Astrocyte of the hippocampus (primary cell): ENCODE measurements at places on chromosomes 16 and 17.

DNA sequence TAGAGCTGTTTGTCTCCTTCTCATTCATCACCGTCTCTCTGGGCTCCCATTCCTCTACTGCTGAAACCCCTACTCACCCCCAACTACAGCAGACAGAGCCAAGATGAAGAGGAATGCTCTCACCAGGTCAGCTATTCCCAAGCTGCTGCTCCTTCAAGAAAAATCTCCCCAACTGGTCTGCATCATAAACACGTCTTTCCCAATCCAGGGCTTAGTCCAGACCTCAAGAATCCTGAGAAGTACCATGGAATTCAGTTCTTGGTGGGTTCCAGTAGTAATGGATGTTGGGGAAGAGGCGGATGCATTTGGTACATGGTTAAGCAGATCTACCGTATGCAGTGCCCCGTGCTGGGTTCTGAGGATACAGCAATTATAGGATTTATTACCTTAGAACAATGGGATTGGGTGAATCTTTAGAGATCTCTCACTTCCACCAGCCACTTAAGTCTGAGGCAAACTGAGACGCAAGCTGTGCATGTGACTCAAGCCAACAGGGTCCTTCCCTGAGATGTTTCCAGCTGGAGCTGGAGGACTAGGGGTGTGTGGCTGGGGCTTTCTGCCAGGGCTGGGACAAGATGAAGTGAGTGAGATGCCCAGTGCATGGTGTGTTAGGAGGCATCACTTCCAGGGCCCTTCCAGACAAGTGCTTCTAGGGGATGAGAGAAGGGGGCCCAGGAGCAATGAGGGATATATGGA lies 232.7 kb upstream of the CDH5 start:
- no peak for DNase-seq

DNA sequence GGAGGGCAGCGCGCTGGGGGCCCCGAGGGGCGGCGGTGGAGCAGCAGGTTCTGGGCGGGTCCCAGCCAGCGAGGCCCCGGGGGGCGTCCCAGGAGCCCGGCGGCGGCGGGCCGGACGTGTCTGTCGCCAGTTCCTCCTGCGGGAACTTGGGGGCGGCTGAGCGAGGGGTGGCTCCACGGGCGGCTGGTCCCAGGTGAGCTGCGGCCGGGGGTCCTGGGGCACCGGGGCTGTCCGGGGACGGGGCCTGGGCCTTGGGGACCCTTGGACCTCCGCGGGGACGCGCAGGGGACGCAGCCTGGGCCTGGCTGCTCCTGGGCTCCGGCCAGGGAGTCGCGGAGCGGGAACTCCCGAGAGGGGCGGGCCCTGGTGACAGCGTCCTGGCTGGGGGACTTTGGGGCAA lies 54.2 kb upstream of the ZNF267 start:
- no peak for DNase-seq

GRCh38 chr16:51030516-51030915 lies 120.6 kb downstream of the SALL1 start:
- no peak for DNase-seq

DNA sequence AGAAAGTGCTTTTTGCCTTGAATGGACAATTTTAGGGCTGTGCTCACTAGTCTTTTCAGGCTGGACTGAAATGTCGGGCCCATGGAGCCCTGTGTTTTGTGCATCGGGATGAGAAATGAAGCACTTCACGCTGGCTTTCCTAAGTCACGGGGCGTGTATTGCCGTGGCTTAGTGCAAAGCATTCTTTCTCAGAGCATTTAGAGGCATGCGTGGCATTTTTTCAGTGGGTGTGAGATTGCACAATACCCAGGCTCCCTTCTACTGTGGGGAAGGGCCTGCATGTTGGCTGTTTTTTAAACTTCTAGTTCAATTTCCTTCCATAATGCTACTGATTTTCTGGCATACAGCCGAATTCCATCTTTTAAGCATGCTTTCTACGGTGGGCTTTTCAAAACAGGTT lies 12.6 kb upstream of the POLR3E start:
- DNase-seq: peak; percentile 41

- DNase-seq: peak; percentile 56
Measured at GRCh38 chr17:50426814-50427787, 1.1 kb downstream of the ACSF2 start.

DNA sequence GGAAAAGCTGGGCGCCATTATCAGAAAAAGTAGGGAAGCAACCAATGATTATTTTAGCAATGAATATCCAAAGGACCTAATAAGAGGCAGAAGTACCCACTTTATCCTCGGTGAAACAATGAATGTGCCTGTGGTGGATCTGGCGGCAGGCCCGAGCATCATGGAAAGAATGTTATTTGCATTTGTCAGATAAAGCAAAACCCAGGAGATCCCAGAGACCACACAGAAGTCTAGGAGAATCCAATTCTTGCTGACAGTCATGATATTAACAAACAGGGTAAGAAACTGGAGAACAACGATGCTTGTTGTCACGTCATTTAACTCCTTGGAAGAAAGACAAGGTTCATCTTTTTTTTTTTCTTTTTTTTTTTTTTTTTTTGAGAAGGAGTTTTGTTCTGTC lies 12.0 kb upstream of the TNRC6A start:
- DNase-seq: peak; percentile 89

DNA sequence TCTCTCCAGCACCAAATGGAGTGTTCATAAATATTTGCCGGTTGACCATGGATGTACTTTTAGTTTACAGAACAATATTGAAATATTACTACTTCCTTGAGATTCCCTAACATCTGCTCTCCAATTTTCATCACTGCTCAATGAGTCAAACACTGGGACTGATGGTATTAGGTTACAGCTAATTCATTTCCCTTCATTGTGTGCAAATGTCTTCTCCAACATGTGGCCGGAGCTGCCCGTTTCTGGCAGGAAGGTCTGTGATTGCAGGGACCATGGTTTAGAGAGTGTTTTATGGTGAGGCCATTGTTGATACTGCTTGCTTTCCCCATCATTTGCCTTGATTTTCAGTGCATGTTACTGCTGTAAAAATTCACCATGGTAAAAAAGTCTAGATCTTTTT lies 209.3 kb downstream of the HS3ST3B1 start:
- DNase-seq: no peak

DNA sequence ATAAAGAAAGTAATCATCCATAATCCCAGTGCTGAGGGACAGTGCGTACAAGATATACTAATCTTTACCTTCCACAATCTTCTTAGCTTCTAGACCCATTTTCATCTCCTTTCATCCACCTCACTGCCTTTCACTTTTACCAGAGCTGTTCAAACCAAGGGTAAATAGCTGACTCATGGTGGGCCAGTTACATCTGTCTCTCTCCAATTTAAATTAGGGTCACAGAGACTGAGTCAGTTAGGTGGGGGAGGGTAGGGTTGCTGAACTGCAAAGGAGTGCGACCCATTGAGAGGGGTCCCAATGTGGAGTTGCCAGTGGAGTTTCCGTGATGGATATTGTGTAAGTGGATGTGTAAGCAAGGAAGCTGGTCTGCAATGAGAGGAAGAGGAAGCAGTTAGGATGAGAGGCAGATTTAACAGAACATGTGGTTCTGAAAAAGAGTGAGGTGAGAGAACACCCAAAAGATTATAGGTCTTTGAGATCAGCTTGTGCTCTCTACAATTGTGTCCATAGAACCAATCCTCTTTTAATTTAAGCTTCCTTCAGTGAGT lies 83.5 kb downstream of the GP2 start:
- peak; percentile 9 for DNase-seq

- peak; percentile 68 for DNase-seq
Measured at GRCh38 chr17:79919164-79919585, 79.9 kb upstream of the CBX4 start.

DNA sequence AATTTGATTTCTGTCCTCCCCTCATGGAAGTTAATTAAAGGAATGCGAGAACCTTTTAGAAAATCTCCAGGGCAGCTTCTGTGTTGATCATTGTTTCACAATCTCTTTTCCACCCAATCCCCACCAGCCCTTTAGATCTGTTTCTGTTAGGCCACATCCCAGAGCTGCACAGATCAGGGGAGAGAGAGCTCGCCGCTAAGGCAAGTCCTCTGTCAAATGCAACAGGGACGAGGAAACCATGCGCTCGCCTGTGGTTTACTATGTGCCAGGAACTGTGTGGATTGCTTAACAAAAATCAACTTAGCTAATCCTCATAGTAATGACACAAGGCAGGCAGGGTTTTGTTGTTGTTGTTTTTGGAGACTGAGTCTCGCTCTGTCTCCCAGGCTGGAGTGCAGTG lies 115.4 kb downstream of the SALL1 start:
- DNase-seq: no peak

- DNase-seq: no peak
Measured at GRCh38 chr16:10945065-10945787, 862 bp downstream of the CLEC16A start.

DNA sequence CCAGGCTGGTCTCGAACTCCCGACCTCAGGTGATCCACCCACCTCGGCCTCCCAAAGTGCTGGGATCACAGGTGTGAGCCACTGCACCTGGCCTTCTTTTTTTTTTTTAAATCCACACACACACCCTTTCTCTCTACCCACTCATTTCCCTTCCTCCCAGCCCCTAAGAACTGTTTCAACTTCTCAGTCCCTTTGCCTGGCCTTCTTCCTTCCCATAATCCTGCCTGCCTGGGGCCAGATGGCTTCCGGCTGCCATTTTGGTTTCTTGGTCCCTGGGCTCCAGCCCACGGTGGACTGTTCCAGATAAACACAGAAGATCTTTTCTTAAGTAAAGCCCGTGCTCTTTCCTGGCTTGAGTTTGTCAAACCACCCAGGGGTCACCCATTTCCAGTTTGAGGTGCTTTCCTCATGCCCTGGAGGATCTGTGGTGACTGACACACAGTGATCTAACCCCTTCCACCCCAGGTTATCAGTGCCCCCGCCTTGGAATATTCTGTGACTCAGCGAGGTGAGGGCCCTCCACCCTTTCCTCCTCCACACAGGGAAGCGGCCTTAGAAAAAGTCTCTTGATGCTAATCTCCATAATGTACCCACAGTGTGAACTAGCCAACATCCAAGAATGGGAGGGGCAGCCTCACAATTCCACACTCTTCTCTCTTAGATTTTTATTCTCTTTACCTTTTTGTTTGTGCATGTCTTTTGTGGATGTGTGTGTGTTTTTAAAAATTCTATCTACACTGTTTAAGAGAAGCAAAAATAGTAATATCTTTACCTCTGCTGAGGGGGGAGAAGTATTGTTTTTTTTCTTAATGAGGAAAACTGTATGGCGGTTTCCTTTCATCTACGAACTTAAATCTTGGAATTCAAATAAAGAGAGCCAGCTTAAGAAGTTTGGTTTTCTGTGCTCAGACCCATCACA lies 60.0 kb downstream of the CRISPLD2 start:
- no peak for DNase-seq

- peak; percentile 82 for DNase-seq
Measured at GRCh38 chr17:13337864-13338371, 263.8 kb downstream of the HS3ST3A1 start.

- peak; percentile 48 for DNase-seq
Measured at GRCh38 chr17:31369266-31369665, 22.2 kb upstream of the RAB11FIP4 start.

DNA sequence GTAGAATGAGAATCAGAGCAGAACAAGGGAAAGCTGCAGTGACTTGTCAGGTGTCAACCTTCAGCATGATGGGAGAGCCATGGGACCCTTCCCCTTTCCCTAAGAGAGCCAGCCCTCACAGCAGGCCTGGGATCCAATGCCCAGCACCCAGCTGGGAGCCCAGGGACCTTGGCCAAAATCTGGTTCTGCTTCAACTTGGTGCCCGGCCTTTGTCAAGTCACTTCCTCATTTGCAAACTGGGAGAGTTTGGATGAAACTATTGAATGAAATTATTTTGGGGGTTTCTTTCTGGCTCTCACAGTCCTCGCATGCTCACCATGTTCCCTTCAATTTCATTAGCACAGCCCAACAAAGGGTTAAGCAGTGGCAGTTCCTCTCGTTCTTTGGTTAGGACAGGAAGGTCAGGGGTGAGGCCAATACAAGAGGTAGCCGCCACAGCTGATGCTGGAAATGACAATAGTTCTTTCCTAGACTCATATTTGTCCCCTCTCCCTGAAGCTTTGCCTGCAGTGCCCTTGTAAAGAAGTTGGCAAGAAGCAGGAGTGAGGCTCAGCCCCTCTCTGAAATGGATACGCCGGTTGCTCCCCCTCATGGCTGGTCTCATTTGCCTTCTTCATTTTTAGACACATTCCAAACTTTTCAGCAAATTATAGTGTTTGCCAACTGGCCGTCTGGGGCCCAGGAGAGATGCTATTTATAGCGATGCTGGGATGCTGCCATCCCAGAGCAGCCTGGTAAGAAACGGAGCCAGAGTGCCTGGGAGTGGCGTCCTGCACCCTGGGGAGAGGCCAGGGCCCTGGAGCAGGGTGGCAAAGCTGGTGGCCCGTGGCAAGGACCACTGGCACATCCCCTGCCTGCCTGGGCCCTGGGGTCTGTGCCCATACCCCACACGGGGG lies 34.5 kb upstream of the MEOX1 start:
- DNase-seq: peak; percentile 82

DNA sequence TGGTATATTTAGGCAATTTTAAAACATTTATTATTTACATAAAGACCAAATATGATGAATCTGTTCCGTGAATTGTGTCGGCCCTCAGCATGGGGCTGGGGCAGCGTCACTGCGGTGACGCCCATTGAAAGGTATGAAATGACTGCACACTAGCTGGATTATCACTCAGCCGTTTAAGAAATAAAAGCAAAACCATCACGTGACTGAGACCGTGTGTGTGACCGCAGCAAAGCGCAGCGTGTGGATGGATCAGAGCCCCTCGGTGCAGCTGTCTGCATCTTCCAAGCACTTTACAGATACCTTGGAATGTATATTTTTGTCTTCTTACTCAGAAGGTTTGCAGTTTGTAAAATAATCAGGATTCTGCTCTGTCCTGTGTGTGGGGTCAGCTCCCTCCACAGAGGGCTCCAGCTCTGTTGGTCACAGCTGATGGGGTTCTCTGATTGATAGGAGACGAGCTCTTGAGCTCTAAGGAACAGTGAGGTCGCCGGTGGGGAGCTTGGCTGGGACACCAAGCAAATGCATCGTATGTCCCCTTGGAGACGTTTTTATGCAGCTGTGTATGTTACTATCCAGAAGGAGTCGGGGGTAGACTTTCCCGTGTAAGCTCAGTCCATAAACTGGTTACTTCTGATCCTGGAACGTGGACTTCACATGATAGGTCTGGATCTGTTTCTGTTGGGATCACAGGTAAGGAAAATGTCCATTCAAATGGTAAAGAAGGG lies 45.1 kb downstream of the WDR45B start:
- DNase-seq: peak; percentile 66
